Esophagus squamous epithelium (tissue), 5 donors: ENCODE measurements at places on chromosomes 12 and 14. TPM values are rescaled to one million over a fixed set of nuclear protein-coding genes. Genes with fewer than 3 reads are reported as not detected.

- H3K36me3 ChIP-seq, result no peaks in the 10 kb centered on the region
- H3K4me3 ChIP-seq, result no peak overlapping the region
- H3K27me3 ChIP-seq, result no peaks in the 10 kb centered on the region
- no peak overlapping the region for H3K27ac ChIP-seq
- no peaks in the 10 kb centered on the region for H3K4me1 ChIP-seq
Observed at GRCh38 chr14:85150166-85150565, 379.8 kb upstream of the FLRT2 start.

GRCh38 chr14:65972891-65973290 is 513.3 kb upstream of the CCDC196 start:
- H3K36me3 ChIP-seq, result no peaks in the 10 kb centered on the region
- peaks cover 25% of the 10 kb centered on the region for H3K27me3 ChIP-seq
- DNase-seq, result no peak
- no peaks in the 10 kb centered on the region for H3K4me1 ChIP-seq

DNA sequence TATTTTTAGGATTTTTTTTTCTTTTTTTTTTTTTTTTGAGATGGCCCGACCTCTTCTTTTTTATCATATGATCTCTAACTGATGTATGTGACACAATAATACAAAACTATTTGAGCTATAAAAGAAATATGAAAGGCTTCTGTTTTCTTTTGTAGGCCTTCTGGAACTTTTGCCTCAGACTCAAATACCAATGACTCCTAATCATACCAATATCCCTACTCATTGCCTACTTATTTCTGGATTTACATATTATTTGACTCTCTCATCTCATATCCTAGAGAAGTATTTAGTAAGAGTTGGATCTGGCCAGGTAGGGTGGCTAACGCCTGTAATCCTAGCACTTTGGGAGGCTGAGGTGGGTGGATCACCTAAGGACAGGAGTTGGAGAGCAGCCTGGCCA is 12.7 kb upstream of the WDR89 start:
- no peak overlapping the region for H3K27ac ChIP-seq
- peaks cover 6% of the 10 kb centered on the region for H3K36me3 ChIP-seq
- DNase-seq, result no peak
- no peaks in the 10 kb centered on the region for H3K4me1 ChIP-seq

DNA sequence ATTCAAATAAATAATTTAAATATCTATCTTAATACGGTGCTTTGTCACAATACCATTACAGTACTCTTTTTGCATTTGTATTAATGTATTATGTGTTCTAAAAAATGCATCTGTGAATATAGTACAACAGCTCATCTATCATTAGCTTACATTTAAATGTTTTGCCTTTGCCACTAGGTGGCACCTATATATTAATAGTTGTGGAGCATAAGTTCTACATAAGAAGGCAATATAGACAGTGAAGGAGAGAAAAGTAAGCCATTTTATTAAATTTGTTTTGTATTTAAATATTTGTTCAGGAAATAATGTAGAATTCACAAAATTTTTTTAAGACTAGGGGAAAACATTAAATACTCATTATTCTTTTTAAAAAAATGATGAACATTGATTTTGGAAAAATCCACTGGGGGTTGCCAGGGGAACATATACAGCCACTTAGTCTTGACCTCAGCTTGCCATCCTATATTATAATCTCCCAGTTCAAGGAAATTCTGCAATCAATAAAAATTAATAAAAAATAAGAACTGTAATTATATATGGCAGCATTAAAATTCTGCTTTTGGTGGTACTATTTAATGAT is 9.8 kb downstream of the CCER1 start:
- H3K27me3 ChIP-seq, result no peaks in the 10 kb centered on the region
- H3K4me1 ChIP-seq, result no peaks in the 10 kb centered on the region
- no peak overlapping the region for H3K27ac ChIP-seq
- H3K36me3 ChIP-seq, result no peaks in the 10 kb centered on the region
- no peak overlapping the region for H3K4me3 ChIP-seq

GRCh38 chr12:92779902-92780301 is 77.1 kb downstream of the PLEKHG7 start:
- no peak for DNase-seq
- H3K27ac ChIP-seq, result no peak overlapping the region
- H3K27me3 ChIP-seq, result no peaks in the 10 kb centered on the region
- no peak overlapping the region for H3K4me3 ChIP-seq

DNA sequence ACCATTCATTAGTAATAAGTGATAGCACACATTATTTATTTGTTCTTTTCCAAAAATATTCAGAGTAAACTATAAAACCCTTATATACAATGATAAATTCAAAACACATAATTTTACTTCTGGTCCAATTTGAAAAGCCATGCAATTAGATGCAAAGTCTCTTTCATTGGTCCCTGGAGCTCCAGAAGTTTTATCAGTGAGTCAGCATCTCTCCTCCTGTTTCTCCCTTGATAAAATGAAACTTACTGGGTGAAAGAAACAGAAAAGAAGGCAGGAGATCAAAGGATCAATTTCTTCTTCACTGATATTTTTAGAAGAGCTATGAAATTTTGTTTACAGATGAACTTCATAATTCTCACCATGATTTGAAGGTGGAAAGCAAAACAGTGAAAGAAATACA is 47.5 kb downstream of the IFNG start:
- H3K4me1 ChIP-seq, result no peaks in the 10 kb centered on the region
- H3K27ac ChIP-seq, result no peak overlapping the region
- no peaks in the 10 kb centered on the region for H3K27me3 ChIP-seq
- no peak overlapping the region for H3K4me3 ChIP-seq
- H3K36me3 ChIP-seq, result no peaks in the 10 kb centered on the region

DNA sequence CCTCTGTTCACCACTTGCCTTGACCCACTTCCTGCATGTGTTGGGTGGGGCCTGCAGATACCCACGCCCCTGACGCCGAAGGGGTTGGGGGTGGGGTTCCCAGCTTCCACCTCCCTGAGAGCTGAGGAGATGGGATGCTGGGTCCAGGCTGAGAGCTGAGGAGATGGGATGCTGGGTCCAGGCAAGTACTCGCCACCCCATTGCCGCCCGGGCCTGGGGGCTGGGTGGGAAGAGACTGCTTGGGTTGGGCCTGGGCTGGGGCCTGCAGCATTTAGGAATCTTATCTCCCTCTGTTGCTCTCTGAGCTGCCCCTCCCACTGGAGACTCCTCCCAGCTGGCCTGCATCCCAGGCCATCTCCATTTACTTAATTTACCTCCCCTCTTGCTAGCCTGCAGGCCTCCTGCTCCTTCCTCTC is 17.4 kb downstream of the TEAD4 start:
- no peaks in the 10 kb centered on the region for H3K36me3 ChIP-seq
- peaks cover 8% of the 10 kb centered on the region for H3K4me1 ChIP-seq
- no peak overlapping the region for H3K27ac ChIP-seq

GRCh38 chr12:95582230-95583058 is 31.2 kb upstream of the USP44 start:
- H3K4me1 ChIP-seq, result no peaks in the 10 kb centered on the region
- H3K36me3 ChIP-seq, result no peaks in the 10 kb centered on the region
- no peak for DNase-seq
- H3K27ac ChIP-seq, result no peak overlapping the region
- H3K4me3 ChIP-seq, result no peak overlapping the region

GRCh38 chr14:83006121-83006670 is 1472.5 kb upstream of the SEL1L start:
- no peaks in the 10 kb centered on the region for H3K4me1 ChIP-seq
- H3K27me3 ChIP-seq, result no peaks in the 10 kb centered on the region

GRCh38 chr14:101591582-101591981 is 30.3 kb downstream of the DIO3 start:
- no peak for DNase-seq
- no peaks in the 10 kb centered on the region for H3K36me3 ChIP-seq
- no peaks in the 10 kb centered on the region for H3K4me1 ChIP-seq
- H3K27ac ChIP-seq, result no peak overlapping the region
- peaks cover 12% of the 10 kb centered on the region for H3K27me3 ChIP-seq

GRCh38 chr12:105204916-105205315 is 31.1 kb downstream of the APPL2 start:
- peaks cover 3% of the 10 kb centered on the region for H3K4me1 ChIP-seq
- no peak overlapping the region for H3K27ac ChIP-seq
- no peak for DNase-seq
- H3K36me3 ChIP-seq, result peaks cover 28% of the 10 kb centered on the region
- no peak overlapping the region for H3K4me3 ChIP-seq

GRCh38 chr14:93655078-93655750 is 133.1 kb downstream of the PRIMA1 start:
- no peak overlapping the region for H3K4me3 ChIP-seq
- H3K27me3 ChIP-seq, result peaks cover 3% of the 10 kb centered on the region

GRCh38 chr14:72792051-72792788 is 101.7 kb downstream of the DPF3 start:
- no peaks in the 10 kb centered on the region for H3K36me3 ChIP-seq
- no peaks in the 10 kb centered on the region for H3K27me3 ChIP-seq
- H3K27ac ChIP-seq, result no peak overlapping the region
- H3K4me1 ChIP-seq, result no peaks in the 10 kb centered on the region
- H3K4me3 ChIP-seq, result no peak overlapping the region

DNA sequence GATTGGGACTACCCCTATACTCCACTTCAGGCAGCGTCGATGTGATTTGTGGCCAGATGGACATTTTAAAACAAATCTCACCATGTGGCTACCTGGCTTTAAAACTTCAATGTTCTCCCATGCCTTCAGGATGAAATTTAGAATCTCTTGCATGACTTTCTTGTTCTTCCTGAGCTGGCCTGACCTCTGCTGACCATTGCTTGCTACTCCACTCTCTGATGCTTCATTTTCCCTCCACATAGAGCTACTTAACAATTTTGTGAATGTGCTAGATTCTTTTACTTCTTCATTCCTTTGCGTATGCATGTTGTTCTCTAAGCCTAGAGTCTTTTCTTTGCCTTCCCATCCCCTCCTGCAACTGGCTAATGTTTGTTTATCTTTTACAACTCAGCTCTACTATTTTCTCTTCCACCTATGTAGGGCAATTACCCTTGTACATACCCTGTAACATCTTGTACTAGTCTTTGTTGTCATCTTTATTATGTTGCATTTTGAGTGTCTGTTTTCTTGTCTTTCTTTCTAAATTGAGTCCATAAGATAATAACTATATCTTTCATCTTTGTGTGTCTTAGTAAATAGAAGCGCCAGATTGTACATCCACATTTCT is 41.2 kb downstream of the YLPM1 start:
- no peak overlapping the region for H3K27ac ChIP-seq
- no peaks in the 10 kb centered on the region for H3K4me1 ChIP-seq
- no peak for DNase-seq
- no peaks in the 10 kb centered on the region for H3K36me3 ChIP-seq
- no peak overlapping the region for H3K4me3 ChIP-seq

- no peak overlapping the region for H3K4me3 ChIP-seq
- H3K27me3 ChIP-seq, result no peaks in the 10 kb centered on the region
- no peak overlapping the region for H3K27ac ChIP-seq
Observed at GRCh38 chr12:30021051-30021833, 237.5 kb upstream of the TMTC1 start.

DNA sequence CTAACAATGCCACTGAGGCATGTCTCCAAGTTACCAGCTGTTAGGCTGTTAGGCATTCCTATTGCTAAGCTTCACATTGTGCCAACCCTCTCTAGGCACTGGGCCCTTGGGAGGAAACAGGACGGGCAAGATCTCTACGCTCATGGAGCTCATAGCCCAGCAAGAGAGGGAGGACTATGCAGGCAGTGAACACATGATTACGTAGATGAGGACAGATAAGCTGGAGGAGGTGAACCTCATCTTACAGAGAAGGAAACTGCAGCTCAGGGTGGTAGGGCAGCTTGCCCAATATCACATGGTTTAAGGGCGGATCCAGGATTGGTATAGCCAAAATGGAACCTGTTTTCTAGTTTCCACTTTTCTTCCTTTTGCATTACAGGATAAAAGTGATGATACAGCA is 7.8 kb downstream of the UBE3B start:
- DNase-seq, result no peak
- H3K4me3 ChIP-seq, result no peak overlapping the region
- H3K4me1 ChIP-seq, result no peaks in the 10 kb centered on the region
- H3K27me3 ChIP-seq, result no peaks in the 10 kb centered on the region
- H3K27ac ChIP-seq, result no peak overlapping the region

DNA sequence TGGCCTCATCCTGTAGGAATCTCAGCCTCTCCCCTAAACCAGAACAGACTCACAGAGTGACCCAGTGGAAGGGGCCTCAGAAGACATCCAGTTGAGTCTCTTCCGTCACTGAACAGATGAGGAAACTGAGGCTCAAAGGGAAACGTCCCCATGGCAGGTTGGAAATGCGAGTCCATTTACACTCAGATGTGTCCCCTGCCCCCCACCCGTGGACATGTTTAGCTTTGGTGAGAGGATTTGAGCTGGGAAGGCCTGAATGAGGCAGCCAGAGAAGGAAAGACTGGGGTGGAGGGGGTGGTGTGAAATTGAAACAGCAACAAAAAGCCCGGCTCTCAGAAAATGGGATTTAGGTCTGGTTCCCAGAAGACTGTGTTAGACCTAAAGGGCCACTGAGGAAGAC is 1.7 kb downstream of the FAIM2 start:
- H3K27ac ChIP-seq, result no peak overlapping the region
- peaks cover 26% of the 10 kb centered on the region for H3K27me3 ChIP-seq
- peaks cover 28% of the 10 kb centered on the region for H3K4me1 ChIP-seq
- DNase-seq, result no peak
- H3K36me3 ChIP-seq, result no peaks in the 10 kb centered on the region

DNA sequence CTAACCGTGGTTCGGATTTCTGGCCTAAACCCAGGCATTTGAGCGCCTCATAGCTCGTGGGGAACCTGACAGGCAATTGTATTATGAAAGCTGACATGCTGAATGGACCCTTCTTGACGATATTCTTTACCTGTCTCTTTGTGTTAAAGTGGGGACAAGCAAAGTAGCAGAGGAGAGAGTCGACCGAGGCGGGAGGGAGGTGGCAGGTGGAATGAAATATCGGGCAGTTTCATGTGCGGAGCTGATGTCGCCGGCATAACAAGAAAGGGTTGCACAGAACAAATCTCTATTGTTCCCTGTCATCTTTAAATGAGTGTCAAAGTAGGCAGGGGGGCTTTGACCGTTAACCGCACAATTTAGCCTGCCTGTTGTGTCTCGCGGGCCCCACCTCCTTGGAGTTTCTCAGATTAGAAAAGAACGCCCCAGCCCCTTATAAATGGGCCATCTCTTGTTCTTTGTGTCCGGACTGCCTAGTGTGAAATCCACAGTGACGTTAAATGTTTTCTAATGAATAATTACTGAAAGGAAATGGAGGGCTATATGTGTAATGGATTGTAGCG is 11.5 kb downstream of the MYO1H start:
- no peaks in the 10 kb centered on the region for H3K36me3 ChIP-seq
- no peaks in the 10 kb centered on the region for H3K4me1 ChIP-seq
- H3K27ac ChIP-seq, result no peak overlapping the region
- H3K27me3 ChIP-seq, result peaks cover 23% of the 10 kb centered on the region
- H3K4me3 ChIP-seq, result no peak overlapping the region

GRCh38 chr12:116113398-116114130 is 163.9 kb downstream of the MED13L start:
- no peaks in the 10 kb centered on the region for H3K27me3 ChIP-seq
- no peak overlapping the region for H3K4me3 ChIP-seq
- H3K4me1 ChIP-seq, result peaks cover 29% of the 10 kb centered on the region
- no peak for DNase-seq

The ACRBP gene
- not detected for total RNA-seq

The PLD4 gene
- total RNA-seq, result 0.18 TPM

The SYNDIG1L gene
- not detected for total RNA-seq

The OTUB2 gene
- 9.4 TPM for total RNA-seq

The LRP1-AS gene
- total RNA-seq, result not detected

The SCNN1A gene
- 105 TPM for total RNA-seq

The LMO3 gene
- total RNA-seq, result 5.0 TPM

The TAMALIN gene
- 4.8 TPM for total RNA-seq

The SPTB gene
- 2.7 TPM for total RNA-seq

The TMEM263 gene
- total RNA-seq, result 10.6 TPM
